NCI-H2029 treated with DMSO at 0.1 percent for 48 hours (cell line): ENCODE measurements at places on chromosomes 1 and 21.
A peak's percentile ranks its signal among the peaks of the same experiment; 100 is the strongest.

- no peak for DNase-seq
Observed at GRCh38 chr1:210434223-210434622, 105.5 kb downstream of the HHAT start.

DNA sequence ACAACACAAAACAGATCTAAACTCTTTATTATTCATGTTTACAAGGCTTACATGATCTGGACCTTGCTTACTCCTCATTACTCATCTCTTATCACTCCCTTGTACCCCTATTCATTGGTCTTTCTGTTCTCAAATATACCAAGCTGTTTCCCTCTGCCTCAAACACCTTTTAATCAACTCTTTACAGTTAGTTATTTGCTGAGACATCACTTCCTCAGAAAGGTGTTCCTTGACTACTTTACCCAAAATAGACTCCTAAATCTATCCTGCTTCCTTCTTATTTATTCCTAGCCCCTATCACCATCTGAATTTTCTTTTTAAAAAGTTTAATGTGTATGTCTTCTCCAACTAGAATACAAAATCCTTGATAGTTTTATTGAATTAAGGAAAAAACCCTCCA, 100.6 kb upstream of the SLFNL1 start:
- no peak for DNase-seq

DNA sequence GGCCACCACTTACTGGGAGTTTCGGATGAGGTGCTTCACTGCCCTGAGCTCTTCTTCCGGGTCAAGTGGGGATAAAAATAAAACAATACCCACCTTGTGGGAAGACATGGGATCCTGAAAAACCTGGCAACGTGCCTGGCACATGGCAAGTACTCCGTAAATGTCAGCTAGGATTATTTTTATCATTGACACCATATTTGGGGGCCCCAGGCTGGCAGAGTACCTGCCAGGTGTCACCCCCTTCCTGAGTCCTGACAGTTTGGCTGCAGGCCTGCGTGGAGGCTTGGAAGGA, 9.2 kb upstream of the EPHA2 start:
- DNase-seq: peak; percentile 18

DNA sequence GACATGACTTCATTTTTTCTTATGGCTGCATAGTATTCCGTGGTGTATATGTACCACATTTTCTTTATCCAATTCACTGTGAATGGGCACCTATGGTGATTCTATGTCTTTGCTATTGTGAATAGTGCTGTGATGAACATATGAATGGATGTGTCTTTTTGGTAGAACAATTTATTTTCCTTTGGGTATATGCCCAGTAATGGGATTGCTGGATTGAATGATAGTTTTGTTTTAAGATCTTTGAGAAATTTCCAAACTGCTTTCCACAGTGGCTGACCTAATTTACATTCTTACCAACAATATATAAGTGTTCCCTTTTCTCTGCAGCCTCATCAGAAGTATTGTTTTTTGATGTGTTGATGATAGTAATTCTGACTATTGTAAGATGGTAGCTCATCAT, 361.7 kb upstream of the SGIP1 start:
- no peak for DNase-seq

GRCh38 chr1:227764019-227764391, 28.8 kb downstream of the SNAP47 start:
- no peak for DNase-seq

- no peak for DNase-seq
Observed at GRCh38 chr1:204647114-204647804, 38.3 kb downstream of the LRRN2 start.

GRCh38 chr1:222284466-222284865, 263.4 kb downstream of the HHIPL2 start:
- no peak for DNase-seq

- DNase-seq: no peak
Observed at GRCh38 chr1:3312310-3312897, 142.1 kb upstream of the ARHGEF16 start.

DNA sequence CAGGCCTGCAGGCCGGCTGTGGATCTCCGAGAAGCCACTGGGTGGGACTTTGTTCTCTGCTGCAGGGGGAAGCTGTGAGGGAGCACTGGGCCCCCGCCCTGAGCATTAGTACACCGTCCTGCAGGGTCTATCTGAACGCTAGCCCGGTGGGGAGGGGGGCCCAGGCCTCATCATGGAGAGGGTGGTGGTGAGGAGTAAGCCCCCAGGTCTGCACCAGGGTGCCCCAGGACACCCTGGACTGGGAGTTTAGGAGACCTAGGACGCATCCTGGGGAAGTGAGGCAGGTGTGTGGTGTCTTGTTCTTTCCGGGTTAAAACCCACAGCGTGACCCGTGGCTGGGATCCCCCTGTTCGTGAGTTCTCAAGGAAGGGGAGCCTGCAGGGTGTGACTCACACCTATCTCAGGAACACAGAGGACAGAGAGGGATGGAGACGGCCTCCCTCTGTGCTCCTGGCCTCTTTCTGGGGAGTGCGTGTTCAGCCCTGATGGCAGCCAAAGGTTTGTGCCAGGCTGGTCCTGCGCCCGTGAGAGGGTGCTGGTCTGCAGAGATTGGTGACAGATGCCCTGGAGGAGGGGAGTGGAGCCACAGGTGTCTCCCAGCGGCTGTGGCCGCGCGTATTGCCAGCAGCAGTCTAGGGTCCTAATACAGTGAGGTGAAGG, 44.8 kb downstream of the AGPAT3 start:
- no peak for DNase-seq

DNA sequence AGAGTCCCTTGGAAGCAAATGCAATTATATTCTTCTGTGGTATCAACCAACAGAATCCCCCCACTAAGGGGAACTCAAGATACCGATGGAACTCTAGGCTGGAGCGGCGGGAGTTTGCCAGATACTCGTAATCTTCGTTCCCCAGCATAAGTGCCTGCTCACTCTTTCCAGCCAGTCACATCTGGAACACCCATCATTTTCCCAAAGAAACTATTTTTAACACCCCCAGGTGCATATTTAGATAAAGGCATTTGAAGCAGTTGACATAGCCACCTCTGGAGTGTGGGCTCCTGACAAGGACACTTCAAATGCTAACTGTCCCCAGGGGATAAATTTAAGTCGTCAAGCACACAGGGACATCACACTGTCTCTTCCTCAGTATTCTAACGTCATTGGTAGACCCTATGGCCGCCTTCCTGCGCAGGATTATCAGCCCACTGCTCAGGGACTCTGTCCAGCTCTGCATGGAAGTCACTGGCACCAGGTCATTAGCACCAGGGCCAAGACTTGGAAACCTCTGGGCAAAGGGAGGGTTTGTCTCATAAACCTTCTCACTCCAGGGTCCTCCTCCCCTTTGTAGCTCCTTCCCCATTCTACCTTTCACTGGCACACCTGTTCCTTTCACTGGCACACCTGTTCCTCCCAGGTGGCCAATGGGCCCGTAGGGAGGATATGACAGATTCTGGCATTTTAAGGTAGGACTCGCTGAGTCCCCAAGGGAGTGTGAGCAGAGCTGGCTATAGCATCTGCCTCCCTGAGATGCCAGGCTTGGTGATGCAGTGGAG, 48.8 kb downstream of the H3-3A start:
- no peak for DNase-seq

- no peak for DNase-seq
Observed at GRCh38 chr1:28143496-28144202, 32.8 kb downstream of the PTAFR start.

DNA sequence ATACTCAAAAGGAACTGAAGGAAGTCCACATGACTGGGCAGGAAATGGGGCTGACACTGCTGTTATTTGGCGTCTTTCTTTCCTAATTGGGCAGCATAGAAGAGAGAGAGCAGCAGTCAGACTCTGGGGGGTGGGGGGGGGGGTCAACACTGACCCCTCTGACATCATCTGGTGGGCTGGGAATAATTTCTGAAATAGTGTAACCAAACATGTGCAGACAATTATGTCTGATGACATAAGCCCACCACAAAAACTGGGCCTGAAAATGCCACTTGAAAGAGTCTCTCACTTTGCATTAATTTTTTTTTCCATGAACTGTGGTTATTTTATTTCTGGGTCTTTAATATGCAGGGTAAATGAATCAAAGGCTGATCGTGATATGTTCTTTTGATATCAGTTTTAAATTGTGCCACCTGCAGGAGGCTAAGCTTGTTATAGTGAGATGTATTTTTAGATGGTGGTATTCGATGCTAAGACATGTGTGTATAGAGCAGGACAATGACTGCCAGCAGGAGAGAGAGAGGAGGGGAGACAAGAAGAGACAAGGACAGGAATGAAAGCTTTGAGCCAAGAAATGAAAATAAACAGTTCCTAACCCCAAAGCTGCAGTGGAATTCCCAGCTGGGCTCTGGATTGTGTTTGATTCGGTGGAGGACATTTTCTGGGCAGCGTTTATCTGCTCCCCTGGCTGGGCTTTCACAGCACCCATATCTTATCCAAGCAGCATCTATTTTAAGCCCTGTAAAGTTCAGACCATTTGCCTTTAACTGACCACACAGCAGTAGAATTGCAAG, 264.7 kb downstream of the PBX1 start:
- no peak for DNase-seq

- DNase-seq: peak; percentile 64
Observed at GRCh38 chr1:23809751-23810171, 9.2 kb upstream of the GALE start.

GRCh38 chr1:202661136-202661845, 49.0 kb downstream of the SYT2 start:
- DNase-seq: no peak

DNA sequence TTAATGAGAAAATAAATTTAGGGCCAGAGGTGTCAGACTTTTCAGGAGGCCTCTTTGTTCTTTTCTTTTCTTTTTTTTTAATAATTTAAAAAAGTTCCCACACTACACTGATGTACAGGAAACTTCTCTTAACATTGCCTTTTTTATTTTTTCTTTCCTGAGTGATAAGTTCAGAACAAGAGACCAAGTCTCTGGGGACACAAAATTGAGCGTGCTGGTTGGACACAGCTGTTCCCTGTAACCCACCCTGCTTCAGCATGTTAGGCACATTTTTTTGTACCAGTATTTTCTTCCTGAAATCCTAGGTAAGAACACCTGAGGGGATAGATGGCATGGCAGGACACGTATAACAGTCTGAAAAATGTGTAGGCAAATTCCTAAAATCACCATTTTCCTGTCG, 50.1 kb downstream of the PBX1 start:
- DNase-seq: no peak

DNA sequence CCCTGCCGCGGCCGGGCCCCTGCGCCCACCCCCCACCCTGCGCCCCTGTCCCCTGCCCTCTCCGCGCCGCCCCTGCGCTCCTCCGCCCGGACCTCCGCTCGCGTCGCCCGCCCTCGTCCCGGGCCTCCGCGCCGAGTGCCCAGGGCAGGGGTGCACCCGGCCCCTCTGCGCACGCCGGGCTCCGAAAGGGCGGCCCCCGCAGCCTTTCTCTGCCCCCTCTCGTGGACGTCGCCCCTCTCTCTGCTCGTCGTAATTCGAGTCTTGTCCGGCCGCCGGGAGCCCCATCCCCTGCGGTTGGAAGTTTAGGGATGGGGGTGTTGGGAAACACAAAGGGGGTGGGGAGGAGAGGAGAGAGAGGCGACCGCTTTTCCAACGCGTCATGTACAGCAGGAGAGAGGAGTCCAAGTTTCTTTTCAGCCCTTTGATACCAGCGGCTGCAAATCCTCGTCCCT, 407 bp downstream of the GALNT2 start:
- no peak for DNase-seq

- DNase-seq: no peak
Observed at GRCh38 chr21:45976701-45977311, 4.8 kb upstream of the COL6A1 start.

DNA sequence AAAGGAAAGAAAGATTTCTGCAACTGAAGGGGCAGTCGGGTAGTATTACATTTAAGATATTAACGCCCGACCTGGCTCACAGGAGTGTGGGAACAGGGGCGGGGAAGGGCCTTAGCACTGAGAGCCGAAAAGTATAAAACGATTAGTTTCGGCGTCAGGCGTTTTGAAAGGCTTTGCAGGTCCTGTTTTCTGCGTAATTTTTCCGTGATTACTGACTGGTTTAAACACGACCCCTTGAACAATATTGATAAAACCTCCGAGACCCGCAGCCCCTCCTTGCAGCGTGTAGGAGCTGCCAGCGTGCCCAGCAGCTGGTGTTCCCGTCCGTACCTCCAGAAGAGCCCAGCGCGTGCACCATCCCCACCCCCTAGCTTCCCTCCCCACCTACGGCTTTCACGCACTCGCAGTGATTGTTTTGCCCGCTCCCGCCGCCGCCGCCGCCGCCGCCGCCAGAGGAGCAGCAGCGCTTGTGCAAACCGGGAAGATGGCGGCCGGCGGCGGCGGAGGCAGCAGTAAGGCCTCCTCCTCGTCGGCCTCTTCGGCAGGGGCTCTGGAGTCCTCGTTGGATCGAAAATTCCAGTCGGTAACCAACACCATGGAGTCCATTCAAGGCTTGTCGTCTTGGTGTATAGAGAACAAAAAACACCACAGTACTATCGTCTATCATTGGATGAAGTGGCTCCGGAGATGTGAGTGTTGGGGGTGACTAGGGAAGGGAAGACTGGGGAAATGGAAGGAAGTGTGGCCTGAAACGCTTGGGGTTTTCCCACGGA, 470 bp downstream of the RPRD2 start:
- DNase-seq: peak; percentile 79

DNA sequence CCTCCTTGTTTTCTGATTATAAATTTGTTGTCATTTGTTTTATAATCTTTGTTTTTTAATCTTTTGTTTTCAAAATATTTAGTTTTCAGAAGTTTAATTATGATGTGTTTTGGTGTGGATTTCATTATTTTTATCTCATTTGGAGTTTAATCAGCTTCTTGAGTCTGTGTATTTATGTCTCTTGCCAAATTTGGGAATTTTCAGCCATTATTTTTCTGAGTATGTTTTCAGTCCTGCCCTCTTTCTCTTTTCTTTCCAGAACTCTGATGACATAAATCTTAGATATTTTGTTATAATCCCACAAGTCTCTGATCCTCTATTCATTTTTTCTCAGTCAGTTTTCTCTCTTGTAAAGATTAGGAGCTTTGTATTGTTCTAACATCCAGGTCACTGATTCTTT, 89.8 kb downstream of the RHOU start:
- DNase-seq: no peak

DNA sequence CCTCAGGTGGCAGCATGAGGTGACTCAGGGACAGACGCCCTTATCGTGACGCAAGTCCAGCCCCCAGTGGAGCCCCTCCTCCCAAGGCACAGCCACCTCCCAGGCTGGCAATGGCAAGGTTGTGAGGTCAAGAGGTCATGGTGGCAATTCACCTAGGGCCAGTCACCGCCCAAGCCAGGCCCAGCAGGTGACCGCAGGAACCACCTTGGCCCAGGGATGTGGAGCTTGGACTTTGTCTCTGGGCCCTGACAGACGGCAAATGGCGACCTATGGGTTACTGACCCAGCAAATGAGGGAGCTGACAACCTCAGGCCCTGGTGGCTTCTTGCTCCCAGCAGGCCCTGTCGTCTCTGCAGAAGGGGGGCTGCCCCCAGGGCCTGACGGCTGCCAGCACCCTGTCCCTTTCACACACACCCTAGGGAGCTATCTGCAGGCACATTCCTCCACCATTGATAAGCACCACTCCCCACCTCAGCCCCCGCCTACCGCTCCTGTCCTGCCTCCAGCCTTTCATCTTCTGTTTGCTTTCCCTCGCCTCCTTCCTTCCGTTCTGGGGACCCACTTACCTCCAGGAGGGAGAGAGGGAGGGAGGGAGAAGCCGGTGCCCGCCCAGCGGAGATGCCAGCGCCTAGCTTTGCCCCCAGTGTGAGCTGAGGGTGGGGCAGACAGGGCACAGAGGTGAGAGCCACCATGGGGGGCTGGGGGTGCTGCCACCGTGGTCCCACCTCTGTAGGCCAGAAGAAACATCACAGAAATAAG, 12.1 kb downstream of the EPHA2 start:
- no peak for DNase-seq
